ENCODE measurements at places on chromosomes 5 and 9.

GRCh38 chr9:129889941-129890717 is 54.9 kb downstream of the USP20 start:
- DNase-seq: no peak

DNA sequence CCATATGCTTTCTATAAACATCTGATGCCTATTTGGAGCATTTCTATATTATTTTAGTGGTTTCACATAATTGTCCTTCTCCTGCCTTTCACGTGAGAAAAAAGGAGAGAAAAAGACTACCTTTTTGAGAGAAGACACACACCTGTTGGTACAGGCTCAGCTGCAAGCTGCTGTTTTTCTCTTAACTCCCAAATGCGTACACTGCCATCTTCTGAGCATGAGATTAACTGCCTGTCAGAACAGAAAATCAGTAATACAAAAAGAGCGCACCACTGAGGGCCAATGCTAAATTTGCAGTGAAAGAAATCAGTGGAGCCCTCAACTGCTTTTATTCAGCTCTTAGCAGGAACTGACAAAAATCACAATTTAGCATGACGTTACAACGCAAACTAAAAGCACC is 54.9 kb downstream of the WDR41 start:
- DNase-seq: no peak

GRCh38 chr5:79397080-79397479 is 116.9 kb downstream of the HOMER1 start:
- DNase-seq: no peak

GRCh38 chr9:111896942-111897600 is 457 bp downstream of the UGCG start:
- peak; percentile 84 for DNase-seq

GRCh38 chr5:67378256-67378655 is 181.7 kb upstream of the CD180 start:
- no peak for DNase-seq

DNA sequence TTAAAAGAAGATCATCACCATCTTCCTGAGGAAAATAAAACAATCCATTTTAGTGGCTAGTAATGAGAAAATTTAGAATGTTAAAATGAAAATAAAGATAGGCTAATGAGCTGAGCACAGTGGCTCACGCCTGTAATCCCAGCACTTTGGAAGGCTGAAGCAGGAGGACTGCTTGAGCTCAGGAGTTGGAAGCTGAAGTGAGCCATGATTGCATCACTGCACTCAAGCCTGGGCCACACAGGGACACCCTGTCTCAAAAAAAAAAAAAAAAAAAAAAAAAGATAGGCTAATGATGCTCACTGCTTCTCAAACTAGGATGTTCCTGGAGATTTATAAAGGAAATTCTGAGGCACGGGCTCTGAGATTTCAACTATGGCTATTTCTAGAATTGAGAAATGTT is 50.3 kb downstream of the CPLANE1 start:
- no peak for DNase-seq

All from coronary artery (tissue), 2 donors.